ENCODE measurements at places on chromosomes 1 and 21. TPM values are rescaled to one million over a fixed set of nuclear protein-coding genes. Genes with fewer than 3 reads are reported as not detected.
A peak's percentile ranks its signal among the peaks of the same experiment; 100 is the strongest.

DNA sequence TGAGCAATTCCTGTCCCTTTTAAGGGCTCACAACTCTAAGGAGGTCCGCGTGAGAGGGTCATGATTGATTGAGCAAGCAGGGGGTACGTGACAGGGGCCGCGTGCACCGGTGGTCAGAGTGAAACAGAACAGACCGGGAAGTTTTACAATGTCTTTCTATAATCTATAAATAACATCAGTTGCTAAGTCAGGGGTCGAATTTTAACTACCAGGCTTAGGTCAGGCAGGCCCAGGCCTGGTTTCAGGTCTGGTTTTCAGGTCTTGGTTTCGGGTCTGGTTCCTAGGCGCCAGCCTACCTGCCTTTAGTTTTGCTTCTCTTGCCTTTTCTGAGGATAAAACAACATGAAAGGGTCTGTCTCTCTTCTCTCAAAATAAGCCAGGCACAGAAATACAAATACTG, 476.0 kb upstream of the CAMK1G start:
- H3K4me3 ChIP-seq: no peak overlapping the region
- no peaks in the 10 kb centered on the region for H3K4me1 ChIP-seq
- no peak overlapping the region for H3K27ac ChIP-seq
- no peaks in the 10 kb centered on the region for H3K27me3 ChIP-seq
- no peak for DNase-seq

- no peaks in the 10 kb centered on the region for H3K4me1 ChIP-seq
- DNase-seq: no peak
- H3K36me3 ChIP-seq: no peaks in the 10 kb centered on the region
- H3K27ac ChIP-seq: no peak overlapping the region
- H3K4me3 ChIP-seq: no peak overlapping the region
These were observed 1344.7 kb downstream of the NCAM2 start for GRCh38 chr21:22342889-22343288.

DNA sequence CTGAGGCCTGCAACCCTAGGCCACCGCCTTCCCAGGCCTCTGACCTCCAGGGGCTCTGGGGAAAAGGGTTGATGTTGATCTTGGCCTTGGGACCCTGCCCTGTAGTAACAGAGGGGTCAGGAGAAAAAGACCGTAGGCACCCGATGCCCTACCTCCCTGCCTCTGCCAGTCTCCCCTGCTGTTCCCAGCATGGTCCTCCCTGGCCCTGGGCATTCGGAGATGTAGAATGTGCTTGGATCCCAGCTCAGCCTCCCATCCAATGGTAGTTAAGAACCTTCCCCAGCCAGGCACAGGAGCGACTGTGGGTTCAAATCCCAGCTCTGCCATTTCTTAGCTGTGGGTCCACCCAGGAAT, 72.0 kb upstream of the TARDBP start:
- no peak overlapping the region for H3K4me3 ChIP-seq
- no peaks in the 10 kb centered on the region for H3K36me3 ChIP-seq
- DNase-seq: no peak
- H3K4me1 ChIP-seq: peaks cover 20% of the 10 kb centered on the region

TINAGL1 gene
- total RNA-seq: 135 TPM

GRCh38 chr1:228362141-228362883, 44.3 kb downstream of the TRIM11 start:
- H3K4me3 ChIP-seq: no peak overlapping the region
- H3K27ac ChIP-seq: no peak overlapping the region
- no peak for DNase-seq
- H3K4me1 ChIP-seq: no peaks in the 10 kb centered on the region

DOP1B gene
- 3.8 TPM for total RNA-seq

RCC1 gene
- total RNA-seq: 3.8 TPM

GRCh38 chr1:176199707-176200106, 7.4 kb downstream of the COP1 start:
- no peaks in the 10 kb centered on the region for H3K36me3 ChIP-seq
- no peak overlapping the region for H3K27ac ChIP-seq
- DNase-seq: no peak
- H3K4me1 ChIP-seq: peaks cover 3% of the 10 kb centered on the region

- no peaks in the 10 kb centered on the region for H3K27me3 ChIP-seq
- DNase-seq: no peak
- no peaks in the 10 kb centered on the region for H3K36me3 ChIP-seq
- H3K4me3 ChIP-seq: no peak overlapping the region
These were observed 76.8 kb downstream of the FOXJ3 start for GRCh38 chr1:42258218-42258617.

CCDC28B gene
- total RNA-seq: 7.4 TPM

DNA sequence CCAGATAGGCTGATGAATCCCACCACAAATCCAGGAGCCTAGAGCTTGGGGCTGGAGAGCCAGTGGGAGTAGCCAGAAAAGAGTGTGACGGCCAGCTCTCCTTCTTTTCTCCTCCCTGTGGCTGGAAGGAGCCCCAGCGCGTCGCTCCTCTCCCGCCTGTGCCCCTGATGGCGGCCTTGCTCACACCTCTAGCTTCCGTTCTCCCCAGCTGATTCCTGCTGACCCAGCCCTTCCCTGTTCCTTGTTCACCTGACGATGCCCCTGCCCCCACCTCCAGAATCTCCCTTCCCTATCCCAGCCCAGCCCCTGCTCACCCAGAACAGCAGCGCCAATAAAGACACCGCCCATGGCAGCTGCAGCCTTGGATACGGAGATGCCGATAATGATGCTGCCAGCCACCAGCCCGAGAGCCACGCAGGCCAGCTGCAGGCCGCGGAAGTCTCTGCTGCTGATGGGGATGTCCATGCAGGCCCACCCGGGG, 656 bp downstream of the KNCN start:
- no peaks in the 10 kb centered on the region for H3K4me1 ChIP-seq
- no peak for DNase-seq
- H3K36me3 ChIP-seq: no peaks in the 10 kb centered on the region

DNA sequence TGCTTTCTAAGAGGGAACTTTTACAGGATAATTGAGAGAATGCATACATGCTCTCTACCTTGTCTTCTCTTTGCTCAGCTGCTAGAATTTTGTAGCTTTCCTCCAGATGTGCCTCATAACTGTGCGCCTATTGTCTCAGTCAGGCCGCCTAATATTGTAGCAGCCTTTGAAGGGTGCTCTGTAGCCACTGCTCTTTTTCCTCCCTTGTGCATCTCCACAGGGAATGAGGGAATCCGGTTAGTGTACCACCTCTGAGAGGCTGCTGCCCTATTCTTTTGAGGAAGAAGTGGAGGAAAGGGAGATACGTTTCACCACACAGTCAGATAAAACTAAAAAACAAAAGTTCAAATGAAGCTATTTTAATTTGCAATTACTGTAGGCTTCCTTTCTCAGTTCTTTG, 22.8 kb downstream of the TTC3 start:
- H3K4me1 ChIP-seq: no peaks in the 10 kb centered on the region
- H3K4me3 ChIP-seq: no peak overlapping the region
- no peaks in the 10 kb centered on the region for H3K27me3 ChIP-seq
- H3K36me3 ChIP-seq: no peaks in the 10 kb centered on the region

DNA sequence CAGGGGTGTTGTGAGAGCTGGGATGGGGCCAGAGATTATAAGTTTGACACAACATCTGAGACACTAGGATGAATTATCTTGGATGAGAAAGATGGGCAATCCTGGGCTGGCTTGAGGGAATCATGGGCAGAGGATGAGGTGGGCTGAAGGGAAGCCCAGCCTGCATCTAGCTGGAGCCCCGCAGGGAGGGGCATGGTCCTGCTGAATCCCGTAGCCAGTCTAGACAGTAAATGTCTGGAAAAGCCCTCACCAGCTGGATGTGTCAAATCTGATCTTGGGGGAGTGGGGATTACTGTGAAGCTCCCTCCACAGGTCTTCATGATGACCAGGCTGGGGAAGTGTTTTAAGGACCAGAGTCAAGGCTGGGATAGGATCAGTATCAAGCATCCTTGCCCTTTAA, 3.6 kb upstream of the CASQ1 start:
- no peaks in the 10 kb centered on the region for H3K27me3 ChIP-seq
- H3K27ac ChIP-seq: no peak overlapping the region
- no peaks in the 10 kb centered on the region for H3K36me3 ChIP-seq
- H3K4me3 ChIP-seq: no peak overlapping the region

DNA sequence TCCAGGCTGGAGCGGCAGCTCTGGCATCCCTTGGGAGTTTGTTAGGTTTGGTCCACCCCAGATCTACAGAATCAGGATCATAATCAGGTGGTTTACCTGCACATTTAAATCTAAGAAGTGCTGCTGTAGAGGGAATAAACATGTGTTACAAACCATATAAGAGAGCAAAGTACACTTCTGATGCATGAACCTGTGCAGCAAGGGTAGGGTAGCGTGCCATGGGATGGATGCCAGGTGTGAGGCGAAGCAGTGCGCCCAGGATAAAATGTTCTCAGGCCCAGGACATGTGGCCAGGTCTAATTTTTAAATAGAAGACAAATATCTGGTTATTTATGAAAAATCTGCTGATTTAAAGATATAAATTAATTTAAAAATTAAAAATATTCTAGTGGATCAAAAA, 308.8 kb upstream of the USP24 start:
- no peaks in the 10 kb centered on the region for H3K36me3 ChIP-seq
- H3K27ac ChIP-seq: no peak overlapping the region
- no peaks in the 10 kb centered on the region for H3K27me3 ChIP-seq
- H3K4me3 ChIP-seq: no peak overlapping the region

DNA sequence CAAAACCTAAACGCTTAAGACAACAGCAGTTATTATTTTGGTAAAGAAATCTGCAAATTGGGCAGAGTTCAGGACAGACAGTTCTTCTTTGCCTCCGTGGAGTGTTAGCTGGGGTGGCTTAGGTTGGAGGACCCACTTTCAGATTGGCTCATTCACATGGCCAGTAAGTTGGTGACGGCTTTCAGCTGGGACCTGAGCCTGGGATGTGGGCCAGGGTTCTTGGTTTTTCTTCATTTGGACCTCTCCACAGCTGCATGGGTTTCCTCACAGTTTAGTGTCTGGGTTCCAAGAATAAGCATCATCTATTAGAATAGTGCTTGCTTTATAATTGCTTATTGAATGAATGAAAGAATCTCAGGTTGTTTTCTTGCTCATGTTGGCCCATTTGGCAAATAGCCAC, 72.2 kb downstream of the ATF6 start:
- H3K36me3 ChIP-seq: no peaks in the 10 kb centered on the region
- H3K4me1 ChIP-seq: no peaks in the 10 kb centered on the region
- H3K27ac ChIP-seq: no peak overlapping the region
- no peaks in the 10 kb centered on the region for H3K27me3 ChIP-seq
- H3K4me3 ChIP-seq: no peak overlapping the region
- DNase-seq: peak; percentile 59

GRCh38 chr1:14263225-14263624, 335.3 kb upstream of the KAZN start:
- no peak overlapping the region for H3K27ac ChIP-seq
- H3K4me3 ChIP-seq: no peak overlapping the region
- H3K36me3 ChIP-seq: no peaks in the 10 kb centered on the region

CRYZL1 gene
- total RNA-seq: 66.8 TPM

DNA sequence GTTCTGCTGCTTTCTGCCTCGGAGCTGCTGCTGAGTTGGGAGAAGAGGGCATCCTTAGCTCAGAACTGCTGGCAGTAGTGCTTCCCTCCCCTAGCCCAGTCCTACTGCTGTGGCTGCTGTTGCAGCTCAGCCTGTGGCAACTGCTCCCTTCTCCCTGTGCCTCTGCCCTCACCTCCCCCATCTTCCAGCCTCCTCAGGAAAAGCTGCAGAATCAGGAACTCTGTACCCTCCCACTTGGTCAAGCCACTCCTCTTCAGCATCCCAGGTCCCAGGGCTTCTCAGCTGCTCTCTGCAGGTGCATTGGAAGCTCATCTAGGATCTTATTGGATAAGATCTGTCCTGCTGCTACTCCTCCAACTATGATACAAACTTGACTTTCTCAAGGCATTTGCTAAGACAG, 316.7 kb downstream of the BRINP2 start:
- no peak for DNase-seq
- H3K27me3 ChIP-seq: no peaks in the 10 kb centered on the region
- H3K27ac ChIP-seq: no peak overlapping the region
- no peaks in the 10 kb centered on the region for H3K4me1 ChIP-seq
- no peak overlapping the region for H3K4me3 ChIP-seq
- H3K36me3 ChIP-seq: no peaks in the 10 kb centered on the region

DNA sequence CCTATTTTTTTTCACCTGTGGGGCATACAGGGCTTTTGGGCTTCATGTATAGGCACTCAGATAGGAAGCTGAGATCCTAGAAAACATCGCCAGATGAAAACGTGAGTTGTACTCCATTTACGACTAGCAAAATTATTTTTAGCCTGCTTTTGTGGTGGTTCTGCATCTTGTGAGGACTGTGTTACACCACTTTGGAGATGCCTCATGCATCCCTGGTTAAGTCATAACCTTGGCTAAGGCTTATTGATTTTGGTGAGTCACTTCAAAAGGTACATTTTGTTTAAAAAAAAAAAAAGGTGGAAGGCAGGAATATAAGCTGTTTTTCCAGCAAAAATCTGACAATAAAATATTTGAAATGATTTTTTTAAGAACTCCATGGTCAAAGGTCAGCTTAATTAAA, 101.8 kb upstream of the OLFM3 start:
- H3K27me3 ChIP-seq: no peaks in the 10 kb centered on the region
- DNase-seq: no peak
- no peaks in the 10 kb centered on the region for H3K4me1 ChIP-seq
- no peak overlapping the region for H3K27ac ChIP-seq
- no peak overlapping the region for H3K4me3 ChIP-seq

DNA sequence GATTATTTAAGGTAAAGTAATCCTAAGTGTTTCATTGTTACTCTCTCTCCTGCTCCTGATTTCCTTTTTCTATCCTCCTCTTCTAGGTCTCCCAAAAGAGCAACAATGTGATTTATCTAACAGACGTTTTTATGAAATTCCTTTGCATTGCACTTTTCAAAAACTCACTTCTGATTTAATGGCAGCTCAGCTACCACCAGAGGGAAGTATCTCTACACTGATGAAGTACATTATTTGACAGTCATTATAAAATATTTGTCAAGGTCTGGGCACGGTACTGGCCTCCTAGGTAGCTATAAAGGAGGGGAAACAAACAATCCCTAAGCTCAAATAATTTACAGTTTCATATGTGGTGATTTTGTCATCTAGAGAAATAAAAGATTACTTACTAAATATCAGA, 15.6 kb downstream of the TMPRSS15 start:
- no peaks in the 10 kb centered on the region for H3K27me3 ChIP-seq
- no peaks in the 10 kb centered on the region for H3K4me1 ChIP-seq
- no peaks in the 10 kb centered on the region for H3K36me3 ChIP-seq
- no peak for DNase-seq

DNA sequence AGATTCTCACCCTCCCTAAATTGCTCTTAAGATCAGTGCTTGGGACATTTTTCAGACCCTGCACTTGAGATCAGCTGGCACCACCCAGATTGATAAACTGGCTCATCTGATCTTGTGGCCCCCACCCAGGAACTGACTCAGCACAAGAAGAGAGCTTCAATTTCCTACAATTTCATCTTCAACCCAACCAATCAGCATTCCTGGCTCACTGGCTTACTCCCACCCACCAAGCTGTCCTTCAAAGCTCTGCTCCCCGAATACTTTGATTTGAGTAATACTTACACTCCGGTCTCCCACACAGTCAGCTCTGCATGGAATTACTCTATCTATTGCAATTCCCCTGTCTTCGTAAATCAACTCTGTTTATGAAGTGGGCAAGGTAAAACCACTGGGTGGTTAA, 461.9 kb upstream of the RGS18 start:
- DNase-seq: no peak
- no peaks in the 10 kb centered on the region for H3K4me1 ChIP-seq
- no peaks in the 10 kb centered on the region for H3K27me3 ChIP-seq

GRCh38 chr1:62077821-62078220, 116.8 kb upstream of the L1TD1 start:
- H3K4me1 ChIP-seq: no peaks in the 10 kb centered on the region
- no peaks in the 10 kb centered on the region for H3K27me3 ChIP-seq
- DNase-seq: no peak
- no peak overlapping the region for H3K27ac ChIP-seq
- no peaks in the 10 kb centered on the region for H3K36me3 ChIP-seq
- no peak overlapping the region for H3K4me3 ChIP-seq

GRCh38 chr21:38095220-38095619, 161.6 kb upstream of the KCNJ15 start:
- H3K27ac ChIP-seq: no peak overlapping the region
- no peaks in the 10 kb centered on the region for H3K27me3 ChIP-seq
- H3K4me1 ChIP-seq: no peaks in the 10 kb centered on the region
- no peaks in the 10 kb centered on the region for H3K36me3 ChIP-seq

Measured in uterus (tissue), 4 donors.